CD4-positive, CD25-positive, alpha-beta regulatory T cell (primary cell): ENCODE measurements at places on chromosomes 7 and 10. TPM values are rescaled to one million over a fixed set of nuclear protein-coding genes. Genes with fewer than 3 reads are reported as not detected.
A peak's percentile ranks its signal among the peaks of the same experiment; 100 is the strongest.

DNA sequence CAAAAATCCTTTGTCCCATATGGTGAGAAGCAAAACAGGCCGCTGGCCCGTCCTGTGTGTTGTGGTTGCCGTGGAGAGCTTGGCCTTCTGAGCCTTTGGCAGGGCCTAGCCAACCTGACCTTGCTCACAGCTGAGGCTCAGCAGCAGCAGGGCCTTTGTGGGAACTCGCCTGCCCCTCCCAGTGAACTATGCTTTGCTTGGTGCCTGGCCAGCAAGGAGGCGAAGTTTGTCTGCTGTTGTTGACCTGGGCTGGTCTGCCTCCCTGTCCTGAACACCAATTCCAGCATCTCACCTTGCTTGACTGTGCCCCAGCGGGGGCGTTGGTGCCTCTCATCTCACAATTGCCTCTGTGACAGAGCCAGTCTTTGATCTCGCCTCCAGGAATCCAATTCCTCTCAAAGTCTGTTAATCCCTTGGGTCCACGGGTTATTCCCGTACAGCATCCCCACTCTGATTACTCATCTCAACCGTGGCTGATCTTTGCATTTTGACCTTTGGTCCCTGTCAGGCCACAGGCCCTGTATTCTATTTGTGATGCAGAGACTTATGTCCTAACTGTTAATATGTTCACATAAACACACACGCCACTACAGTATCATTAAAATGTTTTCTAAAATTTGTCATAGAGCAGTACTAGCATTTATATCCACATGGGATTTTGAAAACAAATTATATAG lies 22.6 kb downstream of the EPDR1 start:
- no peaks in the 10 kb centered on the region for H3K36me3 ChIP-seq
- no peaks in the 10 kb centered on the region for H3K4me1 ChIP-seq
- no peak overlapping the region for H3K4me3 ChIP-seq
- H3K27ac ChIP-seq, result no peak overlapping the region
- DNase-seq, result no peak
- H3K27me3 ChIP-seq, result no peaks in the 10 kb centered on the region

- no peak overlapping the region for H3K4me3 ChIP-seq
- H3K27ac ChIP-seq, result peak overlapping the region; percentile 88
- no peak for DNase-seq
- no peaks in the 10 kb centered on the region for H3K36me3 ChIP-seq
These were observed 14.2 kb downstream of the TFR2 start for GRCh38 chr7:100627238-100627549.

DNA sequence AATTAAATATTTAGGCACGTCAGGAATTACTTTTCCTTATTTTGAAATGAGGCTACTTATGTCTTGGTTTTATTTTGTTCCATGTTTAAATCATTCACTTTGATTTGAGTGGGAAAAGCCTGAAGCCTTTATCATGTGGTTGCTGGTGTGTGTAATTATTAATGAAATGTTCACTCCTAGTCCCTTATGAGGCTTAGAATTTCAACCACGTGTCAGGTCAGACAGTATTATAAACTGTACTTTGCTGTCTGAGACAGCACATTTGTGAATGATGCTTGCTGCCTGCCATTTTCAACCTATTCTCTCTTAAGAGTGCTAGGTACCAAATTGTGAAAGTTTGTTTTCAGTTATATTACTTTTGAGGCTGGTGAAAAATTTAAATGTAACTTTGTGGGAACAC lies 58.9 kb downstream of the COL17A1 start:
- H3K27ac ChIP-seq, result no peak overlapping the region
- no peaks in the 10 kb centered on the region for H3K27me3 ChIP-seq
- no peaks in the 10 kb centered on the region for H3K4me1 ChIP-seq
- no peak for DNase-seq
- H3K4me3 ChIP-seq, result no peak overlapping the region

The FEZF1 gene
- not detected for total RNA-seq

DNA sequence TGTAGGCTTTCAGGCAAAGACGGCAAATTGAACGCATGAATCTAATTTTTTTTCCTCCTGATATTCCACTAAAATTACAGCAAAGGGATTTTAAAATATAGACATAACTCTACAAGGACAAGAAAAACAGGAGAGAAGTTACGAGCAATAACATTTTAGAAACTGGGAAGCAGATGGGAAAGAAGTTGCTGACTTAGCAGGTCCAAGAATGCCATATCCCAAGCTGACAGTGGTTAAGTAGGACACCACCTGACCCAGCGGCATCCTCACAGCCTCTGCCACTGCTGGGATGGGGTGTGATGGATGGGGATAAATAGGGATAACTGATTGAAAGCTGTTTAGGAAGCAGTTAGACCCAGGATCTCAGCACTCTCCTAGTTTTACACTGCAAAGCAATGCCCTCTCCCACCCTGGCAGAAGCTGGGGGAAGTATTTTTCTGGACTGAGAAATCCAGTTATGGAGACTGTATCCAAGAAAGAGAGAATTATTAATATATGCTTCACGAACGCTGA lies 99.3 kb upstream of the LEP start:
- H3K36me3 ChIP-seq, result no peaks in the 10 kb centered on the region
- H3K4me1 ChIP-seq, result no peaks in the 10 kb centered on the region
- H3K27me3 ChIP-seq, result peaks cover 8% of the 10 kb centered on the region

- no peak for DNase-seq
- no peaks in the 10 kb centered on the region for H3K36me3 ChIP-seq
- H3K27ac ChIP-seq, result no peak overlapping the region
- no peak overlapping the region for H3K4me3 ChIP-seq
- no peaks in the 10 kb centered on the region for H3K27me3 ChIP-seq
These were observed 102.7 kb downstream of the PDGFA start for GRCh38 chr7:416761-417624.

DNA sequence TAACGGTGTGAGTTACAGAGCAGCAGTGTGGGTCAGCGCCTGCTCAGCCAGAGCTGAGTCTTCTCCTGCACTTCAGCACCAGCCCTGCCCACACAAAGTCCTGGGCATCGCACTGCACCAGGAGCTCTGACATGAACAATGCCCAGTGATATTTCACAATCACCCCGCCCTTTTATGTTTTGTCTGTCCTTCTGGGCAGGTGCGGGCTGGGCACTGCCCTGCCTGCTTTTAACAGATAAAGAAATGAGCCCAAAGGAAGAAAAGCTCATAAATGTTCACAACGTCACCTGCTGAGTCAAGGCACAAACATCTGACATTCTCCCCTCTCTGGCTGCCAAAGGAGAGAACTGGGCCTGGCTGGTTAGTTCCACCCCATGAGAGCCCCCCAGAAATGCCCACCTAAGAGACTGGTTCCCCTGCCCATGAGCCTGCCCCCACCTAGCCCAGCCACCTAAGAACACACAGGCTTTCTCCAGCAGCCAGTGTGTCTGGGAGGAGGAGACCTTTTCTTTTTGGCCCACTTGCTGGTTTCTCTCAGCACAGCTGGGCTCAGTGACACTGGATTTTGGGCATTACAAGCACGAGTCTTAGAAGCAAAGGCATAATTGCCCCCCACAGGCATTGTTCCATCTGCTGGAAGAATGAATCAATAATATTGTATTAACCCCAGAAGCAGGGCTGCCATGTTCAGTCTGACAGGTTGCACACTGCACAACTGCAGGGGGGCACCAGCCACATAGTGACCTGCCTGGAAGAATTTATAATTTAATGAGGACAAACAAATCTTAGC lies 22.3 kb downstream of the CALML3 start:
- H3K4me3 ChIP-seq, result no peak overlapping the region
- peaks cover 18% of the 10 kb centered on the region for H3K4me1 ChIP-seq
- H3K36me3 ChIP-seq, result no peaks in the 10 kb centered on the region
- peaks cover 3% of the 10 kb centered on the region for H3K27me3 ChIP-seq
- no peak overlapping the region for H3K27ac ChIP-seq

GRCh38 chr7:54773472-54774399 lies 14.7 kb upstream of the SEC61G start:
- H3K27me3 ChIP-seq, result peaks cover 15% of the 10 kb centered on the region
- peak overlapping the region; percentile 87 for H3K4me3 ChIP-seq
- H3K4me1 ChIP-seq, result no peaks in the 10 kb centered on the region
